ENCODE measurements at places on chromosomes 5 and 9.

GRCh38 chr5:61673007-61673735 is 341.1 kb downstream of the ZSWIM6 start:
- H3K27ac ChIP-seq, result no peak overlapping the region
- H3K4me3 ChIP-seq, result no peak overlapping the region
- no peaks in the 10 kb centered on the region for H3K36me3 ChIP-seq

GRCh38 chr9:130425741-130426466 is 18.9 kb upstream of the ASS1 start:
- no peak overlapping the region for H3K27ac ChIP-seq
- DNase-seq, result no peak
- no peaks in the 10 kb centered on the region for H3K27me3 ChIP-seq
- no peaks in the 10 kb centered on the region for H3K36me3 ChIP-seq
- no peak overlapping the region for H3K4me3 ChIP-seq
- H3K4me1 ChIP-seq, result no peaks in the 10 kb centered on the region

GRCh38 chr5:164352695-164353094 is 847.3 kb downstream of the MAT2B start:
- H3K4me3 ChIP-seq, result no peak overlapping the region
- H3K36me3 ChIP-seq, result no peaks in the 10 kb centered on the region
- no peaks in the 10 kb centered on the region for H3K27me3 ChIP-seq
- no peak overlapping the region for H3K27ac ChIP-seq
- no peaks in the 10 kb centered on the region for H3K4me1 ChIP-seq

DNA sequence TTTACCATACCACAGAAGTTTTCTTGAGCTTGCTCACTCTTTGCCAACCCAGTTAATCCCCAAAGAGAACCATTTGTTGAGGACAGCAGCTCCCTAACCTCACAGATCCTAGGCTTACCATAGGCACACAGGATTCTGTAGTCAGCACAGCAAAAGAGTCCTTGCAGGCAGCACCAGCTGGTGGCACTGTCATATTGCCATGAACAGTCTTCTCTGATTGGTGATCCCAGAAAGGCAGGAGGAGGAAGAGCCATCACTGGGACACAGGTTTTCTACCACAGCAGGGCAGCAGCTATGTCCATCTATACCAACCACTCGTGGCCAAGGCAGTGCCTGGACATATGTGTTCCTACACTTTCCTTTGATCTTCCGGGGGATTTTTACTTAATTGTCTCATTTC is 297.1 kb upstream of the CD180 start:
- no peaks in the 10 kb centered on the region for H3K27me3 ChIP-seq
- no peak overlapping the region for H3K27ac ChIP-seq
- no peaks in the 10 kb centered on the region for H3K4me1 ChIP-seq

DNA sequence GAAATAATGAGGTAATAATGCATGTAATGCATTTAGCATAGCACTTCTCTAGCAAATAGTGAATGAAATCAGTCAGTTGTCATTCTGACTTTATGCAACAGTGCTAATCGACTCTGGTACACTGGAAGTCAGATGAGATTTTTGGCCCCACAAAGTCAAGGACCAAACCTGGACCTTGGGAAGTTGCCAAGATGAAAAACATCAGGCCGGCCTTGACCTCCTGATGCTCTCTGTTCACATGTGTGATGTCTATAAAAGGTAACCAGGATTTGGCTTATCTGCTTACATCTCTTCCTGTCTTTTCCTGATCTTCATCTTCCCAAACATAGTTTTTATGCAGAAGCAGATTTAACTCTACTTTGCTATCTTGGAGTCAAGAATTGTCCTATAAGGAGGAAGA is 39.5 kb downstream of the SLC22A5 start:
- no peak for DNase-seq
- peaks cover 71% of the 10 kb centered on the region for H3K4me1 ChIP-seq
- peak overlapping the region; percentile 99 for H3K27ac ChIP-seq
- peak overlapping the region; percentile 4 for H3K4me3 ChIP-seq
- no peaks in the 10 kb centered on the region for H3K27me3 ChIP-seq
- no peaks in the 10 kb centered on the region for H3K36me3 ChIP-seq

GRCh38 chr9:124450241-124450924 is at the start of gene ADGRD2:
Gene ADGRD2, plus strand, starts transcription at chr9:124450451. Its CDS starts 1,216 bp downstream, at chr9:124451667.
- DNase-seq, result no peak
- H3K4me1 ChIP-seq, result no peaks in the 10 kb centered on the region
- H3K4me3 ChIP-seq, result no peak within 1 kb of the TSS

GRCh38 chr5:91189480-91190313 is 193.4 kb downstream of the ARRDC3 start:
- no peaks in the 10 kb centered on the region for H3K27me3 ChIP-seq
- no peak overlapping the region for H3K27ac ChIP-seq
- no peak for DNase-seq
- H3K4me1 ChIP-seq, result no peaks in the 10 kb centered on the region
- no peaks in the 10 kb centered on the region for H3K36me3 ChIP-seq
- no peak overlapping the region for H3K4me3 ChIP-seq

DNA sequence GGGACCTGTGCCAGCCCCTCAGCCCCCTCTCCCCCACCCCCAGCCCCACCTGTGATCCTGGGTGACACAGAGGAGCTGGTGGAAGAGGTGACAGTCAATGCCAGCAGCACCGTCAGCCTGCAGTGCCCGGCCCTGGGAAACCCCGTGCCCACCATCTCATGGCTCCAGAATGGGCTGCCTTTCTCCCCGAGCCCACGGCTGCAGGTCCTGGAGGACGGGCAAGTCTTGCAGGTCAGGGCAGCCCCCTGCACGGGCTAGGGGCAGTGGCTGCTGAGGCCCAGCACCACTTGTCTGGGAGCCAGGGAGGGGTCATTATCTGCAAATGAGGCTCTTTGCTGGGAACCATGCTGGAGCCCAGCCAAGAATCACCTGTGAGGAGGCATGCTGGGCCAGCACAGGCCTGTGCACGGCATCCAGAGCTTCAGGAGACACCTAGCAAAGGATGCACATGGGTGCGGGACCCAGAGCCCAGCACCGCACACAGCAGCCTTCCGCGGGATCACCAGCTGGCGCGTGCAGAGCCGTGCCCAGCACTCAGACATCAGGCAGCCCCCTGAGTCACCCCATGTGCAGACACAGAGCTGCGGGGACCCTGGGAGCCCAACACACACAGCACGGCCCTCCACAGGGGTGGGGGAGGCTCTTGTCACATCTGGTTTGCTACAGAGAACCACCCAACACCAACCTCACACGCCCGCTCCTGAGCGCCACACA is 62.0 kb upstream of the ASS1 start:
- H3K27ac ChIP-seq, result no peak overlapping the region
- DNase-seq, result no peak
- no peaks in the 10 kb centered on the region for H3K36me3 ChIP-seq
- H3K4me3 ChIP-seq, result no peak overlapping the region
- H3K27me3 ChIP-seq, result no peaks in the 10 kb centered on the region

GRCh38 chr5:31095796-31096195 is 97.7 kb upstream of the CDH6 start:
- H3K4me3 ChIP-seq, result no peak overlapping the region
- no peak for DNase-seq
- H3K27me3 ChIP-seq, result no peaks in the 10 kb centered on the region
- H3K36me3 ChIP-seq, result no peaks in the 10 kb centered on the region
- H3K27ac ChIP-seq, result no peak overlapping the region

- no peaks in the 10 kb centered on the region for H3K4me1 ChIP-seq
- no peak overlapping the region for H3K4me3 ChIP-seq
- H3K27me3 ChIP-seq, result no peaks in the 10 kb centered on the region
These were observed 153.7 kb upstream of the EGFLAM start for GRCh38 chr5:38104497-38105230.

- H3K36me3 ChIP-seq, result no peaks in the 10 kb centered on the region
- no peak overlapping the region for H3K27ac ChIP-seq
- no peak for DNase-seq
- H3K4me3 ChIP-seq, result no peak overlapping the region
These were observed 132.3 kb downstream of the ADAMTSL1 start for GRCh38 chr9:18606281-18606680.

DNA sequence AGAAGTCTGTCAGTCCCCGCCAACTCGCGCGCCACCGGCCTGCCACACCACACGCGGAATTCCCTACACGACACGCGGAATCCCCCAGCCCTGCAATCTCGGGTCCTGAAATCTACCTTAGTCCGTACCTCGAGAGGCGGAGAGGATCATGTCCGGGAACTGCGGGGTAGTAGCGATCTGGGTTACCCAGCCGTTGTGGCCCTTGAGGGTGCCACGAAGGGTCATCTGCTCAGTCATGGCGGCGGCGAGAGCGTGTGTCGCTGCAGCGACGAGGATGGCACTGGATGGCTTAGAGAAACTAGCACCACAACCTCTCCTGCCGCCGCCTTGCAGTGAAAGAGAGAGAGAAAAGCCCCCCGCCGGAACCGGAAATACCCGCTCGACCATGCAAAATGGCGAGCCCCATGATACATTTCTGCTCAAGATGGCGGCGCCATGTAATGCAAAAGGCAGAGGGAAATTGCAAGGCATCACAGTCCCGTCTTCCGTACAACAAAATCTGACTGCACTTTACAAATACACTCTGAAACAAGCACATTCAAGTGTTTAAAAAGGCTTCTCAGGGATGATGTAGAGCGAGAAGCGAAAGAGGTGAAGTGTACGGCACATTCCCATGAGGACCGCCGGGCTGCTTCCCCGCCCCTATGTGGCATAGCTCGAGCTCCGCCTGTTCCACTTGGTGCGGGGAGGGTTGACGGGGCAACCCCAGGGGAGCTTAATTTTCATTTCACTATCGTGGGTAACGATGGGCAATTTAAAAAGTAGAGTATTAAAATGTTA is at the start of gene RACK1:
Gene RACK1, minus strand, starts transcription at position 343 of the 780 bp plus-strand sequence. Its CDS starts 106 bp downstream, at position 237.
- H3K4me3 ChIP-seq, result peak within 1 kb of the TSS; percentile 97
- DNase-seq, result peak; percentile 92
- no peaks in the 10 kb centered on the region for H3K27me3 ChIP-seq

GRCh38 chr9:115694014-115694413 is 459.6 kb upstream of the PAPPA start:
- no peaks in the 10 kb centered on the region for H3K36me3 ChIP-seq
- H3K4me3 ChIP-seq, result no peak overlapping the region
- no peak overlapping the region for H3K27ac ChIP-seq
- DNase-seq, result no peak
- H3K4me1 ChIP-seq, result no peaks in the 10 kb centered on the region

DNA sequence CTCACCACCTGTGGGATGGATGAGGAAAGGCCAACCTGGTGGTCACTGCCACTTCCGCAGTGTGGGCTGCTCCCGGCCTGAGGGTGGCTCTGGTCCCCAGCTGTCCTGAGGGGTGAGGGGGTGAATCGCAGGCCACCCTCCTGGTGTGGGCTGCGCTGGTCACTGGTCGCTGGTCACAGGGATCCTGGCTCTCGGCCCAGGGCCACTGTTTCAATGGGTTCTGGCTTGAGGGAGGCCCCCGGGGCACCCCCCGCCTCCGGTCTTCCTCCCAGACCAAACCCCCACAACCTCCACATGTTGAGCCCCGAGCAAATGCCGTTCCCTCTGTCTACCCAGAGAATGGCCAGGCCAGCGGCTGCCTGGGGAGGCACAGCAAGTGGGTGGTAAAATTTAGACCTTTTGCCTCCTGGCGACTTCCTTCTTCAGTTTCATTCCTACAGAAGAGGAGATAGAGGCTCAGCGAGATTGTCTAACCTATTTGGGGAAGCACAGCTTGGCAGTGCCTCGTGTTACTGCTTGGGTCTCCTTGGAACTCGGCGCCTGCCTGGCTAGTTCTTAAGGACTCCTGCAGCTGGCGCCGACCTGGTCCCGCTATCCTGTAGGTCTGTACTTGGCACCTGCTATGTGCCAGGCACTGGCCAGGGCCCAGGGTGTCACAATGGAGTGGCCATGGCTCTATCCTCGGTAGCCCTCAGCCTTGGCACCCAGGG is 48.2 kb downstream of the RXRA start:
- H3K4me1 ChIP-seq, result no peaks in the 10 kb centered on the region
- H3K27me3 ChIP-seq, result no peaks in the 10 kb centered on the region
- H3K36me3 ChIP-seq, result no peaks in the 10 kb centered on the region
- DNase-seq, result no peak
- H3K27ac ChIP-seq, result no peak overlapping the region

DNA sequence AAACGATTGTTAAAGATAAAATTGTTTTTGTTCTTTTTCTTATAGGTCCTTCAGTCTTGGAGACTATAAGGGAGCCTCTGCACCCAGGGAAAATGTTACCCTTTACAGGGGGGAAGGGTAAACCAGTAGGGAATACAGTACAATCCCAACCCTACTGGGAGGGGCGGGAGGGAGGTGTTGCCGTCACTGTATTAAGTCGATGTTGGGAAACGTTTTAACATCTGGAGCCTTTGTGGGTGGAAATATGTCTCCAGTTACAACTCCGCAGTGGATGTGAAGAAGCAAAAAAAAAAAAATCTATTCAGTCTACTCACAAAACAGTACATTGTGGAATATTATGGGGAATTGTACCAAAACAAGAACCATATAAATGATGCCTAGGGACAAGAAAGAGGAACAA is 47.2 kb upstream of the FCHO2 start:
- H3K27me3 ChIP-seq, result no peaks in the 10 kb centered on the region
- H3K4me1 ChIP-seq, result no peaks in the 10 kb centered on the region
- H3K36me3 ChIP-seq, result peaks cover 22% of the 10 kb centered on the region
- H3K4me3 ChIP-seq, result no peak overlapping the region

- H3K27me3 ChIP-seq, result no peaks in the 10 kb centered on the region
- H3K27ac ChIP-seq, result no peak overlapping the region
- H3K36me3 ChIP-seq, result no peaks in the 10 kb centered on the region
- DNase-seq, result no peak
- no peak overlapping the region for H3K4me3 ChIP-seq
These were observed 364.3 kb upstream of the CDH10 start for GRCh38 chr5:25009063-25009462.

- no peaks in the 10 kb centered on the region for H3K36me3 ChIP-seq
- no peak overlapping the region for H3K27ac ChIP-seq
- no peak for DNase-seq
These were observed 232.2 kb downstream of the PDE4D start for GRCh38 chr5:59661311-59661710.

DNA sequence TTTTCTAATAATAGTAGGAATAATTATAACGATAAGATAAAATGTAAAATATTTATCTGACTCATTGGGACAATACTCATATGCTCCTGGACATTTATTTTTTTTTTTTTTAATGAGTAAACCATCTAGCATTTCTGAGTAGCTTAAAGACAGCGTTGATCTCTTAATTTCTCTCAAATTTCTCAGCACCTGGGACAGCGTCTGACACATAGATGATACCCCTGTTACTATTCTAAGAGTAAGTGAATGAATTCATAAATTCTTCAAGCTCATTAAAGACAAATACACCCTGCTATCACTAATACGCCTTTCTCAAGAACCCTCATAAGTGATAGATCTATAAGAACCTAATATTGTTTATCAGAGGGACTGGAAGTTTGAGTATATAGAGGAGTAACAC is 12.0 kb upstream of the HTR4 start:
- no peak for DNase-seq
- H3K27me3 ChIP-seq, result no peaks in the 10 kb centered on the region
- H3K4me1 ChIP-seq, result no peaks in the 10 kb centered on the region
- H3K27ac ChIP-seq, result no peak overlapping the region
- no peaks in the 10 kb centered on the region for H3K36me3 ChIP-seq
- no peak overlapping the region for H3K4me3 ChIP-seq

GRCh38 chr5:158869092-158869491 is 230.6 kb downstream of the EBF1 start:
- no peak for DNase-seq
- no peak overlapping the region for H3K4me3 ChIP-seq
- no peaks in the 10 kb centered on the region for H3K36me3 ChIP-seq
- no peak overlapping the region for H3K27ac ChIP-seq
- H3K27me3 ChIP-seq, result no peaks in the 10 kb centered on the region

GRCh38 chr5:172731680-172732074 is 39.3 kb downstream of the DUSP1 start:
- H3K4me3 ChIP-seq, result no peak overlapping the region
- no peak for DNase-seq
- no peaks in the 10 kb centered on the region for H3K4me1 ChIP-seq
- H3K27me3 ChIP-seq, result no peaks in the 10 kb centered on the region
